ENCODE measurements at places on chromosomes 3 and 15.

- no peak for DNase-seq
Measured at GRCh38 chr3:17028363-17028762, 143.6 kb downstream of the PLCL2 start.

GRCh38 chr3:139916271-139916670, 18.7 kb upstream of the CLSTN2 start:
- DNase-seq: no peak

- no peak for DNase-seq
Measured at GRCh38 chr3:186620213-186621092, 7.6 kb downstream of the AHSG start.

GRCh38 chr3:126551839-126552687, 6.7 kb downstream of the C3orf22 start:
- no peak for DNase-seq

- no peak for DNase-seq
Measured at GRCh38 chr3:103499132-103499900, 1064.5 kb downstream of the ZPLD1 start.

GRCh38 chr3:36650271-36650671, 114.1 kb downstream of the DCLK3 start:
- no peak for DNase-seq

DNA sequence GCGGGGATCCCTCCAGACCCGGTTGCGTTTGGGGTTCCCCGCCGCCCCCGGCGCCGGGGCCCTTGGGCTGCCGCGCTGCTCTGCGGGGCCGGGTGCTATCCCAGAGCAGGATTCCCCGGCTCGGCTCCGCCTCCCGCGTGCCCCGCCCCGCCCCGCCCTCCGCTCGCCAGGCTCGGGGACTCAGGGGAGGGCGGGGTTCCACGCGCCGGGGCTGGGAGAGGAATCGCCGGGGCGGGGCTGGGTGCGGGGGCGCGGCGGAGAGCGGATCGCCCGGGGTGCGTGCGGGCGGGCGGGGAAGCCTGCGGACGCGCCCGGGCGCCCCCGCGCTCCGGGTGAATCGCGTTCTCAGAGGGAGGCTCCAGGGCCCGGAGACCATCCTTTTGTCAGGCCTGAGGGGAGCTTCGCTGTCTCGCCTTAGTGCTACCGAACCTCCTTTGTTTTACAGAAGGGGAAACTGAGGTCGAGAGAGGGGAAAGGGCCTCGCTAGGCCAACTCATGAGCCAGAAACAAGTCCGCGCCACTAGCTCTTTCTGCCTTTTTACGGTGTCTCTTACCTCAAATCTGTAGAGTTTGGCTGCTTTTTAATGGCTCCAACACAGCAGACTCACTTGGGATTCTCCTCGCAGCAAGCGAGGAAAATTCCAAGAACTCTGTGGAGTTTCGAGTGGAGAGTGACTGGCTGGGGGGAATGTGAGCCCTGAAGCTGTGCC, at the start of gene TMEM158:
Gene TMEM158 (minus strand): TSS at position 82 of the 710 bp plus-strand sequence. CDS start 260 bp downstream, outside the sequence.
- peak; percentile 49 for DNase-seq

Data from stimulated activated CD8-positive, alpha-beta memory T cell treated with anti-CD3 and anti-CD28 coated beads, Interleukin-12 subunit alpha, Interleukin-12 subunit beta, amount 100 ng/mL, for 1 hour (primary cell).